ENCODE measurements at places on chromosomes 2 and 18. TPM values are rescaled to one million over a fixed set of nuclear protein-coding genes. Genes with fewer than 3 reads are reported as not detected.

GRCh38 chr2:217993817-217994463 is 8.9 kb downstream of the TNS1 start:
- peaks cover 5% of the 10 kb centered on the region for H3K27me3 ChIP-seq
- peak; percentile 68 for DNase-seq
- H3K4me1 ChIP-seq: no peaks in the 10 kb centered on the region

- no peaks in the 10 kb centered on the region for H3K36me3 ChIP-seq
- peak; percentile 17 for DNase-seq
- H3K27me3 ChIP-seq: peaks cover 16% of the 10 kb centered on the region
- H3K4me1 ChIP-seq: no peaks in the 10 kb centered on the region
- H3K27ac ChIP-seq: no peak overlapping the region
Observed at GRCh38 chr18:79856119-79857007, 58.6 kb downstream of the KCNG2 start.

DNA sequence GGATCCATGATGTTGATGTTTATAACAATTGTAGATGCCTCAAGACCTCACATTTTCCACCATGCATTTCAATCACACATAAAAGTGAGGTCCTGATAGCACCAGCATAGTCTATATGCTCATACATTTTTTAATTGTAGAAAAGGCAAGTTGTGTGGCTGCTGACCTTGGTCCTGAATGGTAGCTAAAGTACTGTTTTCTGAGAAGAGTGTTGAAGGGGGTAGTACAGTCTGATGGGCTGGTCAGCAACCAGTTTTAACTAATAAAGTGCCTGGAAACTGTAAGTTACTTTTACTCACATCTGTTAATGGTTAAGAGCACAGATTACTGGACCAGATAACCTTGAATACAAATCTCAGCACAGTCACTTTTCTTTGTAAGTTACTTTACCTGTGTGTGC is 15.9 kb downstream of the ZNF638 start:
- no peak overlapping the region for H3K4me3 ChIP-seq
- peaks cover 33% of the 10 kb centered on the region for H3K36me3 ChIP-seq
- no peaks in the 10 kb centered on the region for H3K27me3 ChIP-seq

DNA sequence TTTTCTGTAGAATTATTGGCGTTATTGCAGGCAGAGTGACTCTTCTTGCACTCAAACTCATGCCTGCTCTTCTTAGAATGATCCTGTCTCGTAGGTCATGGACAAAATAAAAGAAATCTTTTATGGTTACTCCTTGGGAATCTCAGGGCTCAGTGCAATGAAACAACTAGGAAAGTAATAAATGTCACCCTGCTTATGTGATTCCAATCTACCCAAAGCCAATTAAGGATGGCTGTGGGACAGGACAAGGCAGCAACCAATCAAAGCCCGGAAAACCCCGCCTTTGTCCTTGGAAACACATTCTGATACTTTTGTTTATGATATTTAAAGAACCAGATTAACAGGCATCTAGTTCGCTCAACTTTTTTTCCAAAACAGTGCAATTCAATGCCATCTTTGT is 53.0 kb downstream of the GRB14 start:
- no peak overlapping the region for H3K4me3 ChIP-seq

DNA sequence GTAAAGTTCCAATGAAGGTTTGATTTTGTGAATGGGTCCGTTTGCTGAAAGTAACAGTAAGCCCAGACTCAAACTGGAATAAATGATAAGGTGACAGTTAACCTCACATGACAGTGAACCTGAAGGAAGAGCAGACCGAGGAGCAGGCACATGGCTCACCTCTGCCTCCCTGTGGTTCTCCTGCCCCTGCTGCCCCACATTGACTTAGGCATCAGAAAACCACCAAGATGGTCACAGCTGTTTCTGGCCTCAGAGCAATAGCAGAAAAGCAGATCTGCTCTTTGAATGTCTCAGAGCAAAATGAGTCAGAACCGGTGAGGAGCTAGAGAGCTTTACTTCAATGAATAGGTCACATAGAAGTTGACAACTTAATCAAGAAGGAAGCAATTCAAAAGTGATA is 487.6 kb downstream of the METTL4 start:
- no peaks in the 10 kb centered on the region for H3K27me3 ChIP-seq
- H3K36me3 ChIP-seq: no peaks in the 10 kb centered on the region
- peak; percentile 15 for DNase-seq
- H3K4me1 ChIP-seq: no peaks in the 10 kb centered on the region
- no peak overlapping the region for H3K4me3 ChIP-seq

- H3K36me3 ChIP-seq: no peaks in the 10 kb centered on the region
- H3K27me3 ChIP-seq: peaks cover 1% of the 10 kb centered on the region
- DNase-seq: no peak
- H3K4me1 ChIP-seq: peaks cover 2% of the 10 kb centered on the region
Observed at GRCh38 chr2:224650815-224651439, 65.2 kb downstream of the CCDC195 start.

GRCh38 chr18:463827-464541 is 36.5 kb downstream of the COLEC12 start:
- peaks cover 26% of the 10 kb centered on the region for H3K27me3 ChIP-seq
- no peak for DNase-seq
- no peak overlapping the region for H3K4me3 ChIP-seq
- no peaks in the 10 kb centered on the region for H3K4me1 ChIP-seq
- H3K27ac ChIP-seq: no peak overlapping the region
- H3K36me3 ChIP-seq: no peaks in the 10 kb centered on the region

- H3K27me3 ChIP-seq: peaks cover 2% of the 10 kb centered on the region
- H3K27ac ChIP-seq: no peak overlapping the region
- H3K4me3 ChIP-seq: no peak overlapping the region
Observed at GRCh38 chr18:46676182-46676835, 19.3 kb upstream of the LOXHD1 start.

- peak; percentile 93 for DNase-seq
- H3K4me1 ChIP-seq: peaks cover 77% of the 10 kb centered on the region
- no peaks in the 10 kb centered on the region for H3K36me3 ChIP-seq
- peak overlapping the region; percentile 28 for H3K4me3 ChIP-seq
- peak overlapping the region; percentile 88 for H3K27ac ChIP-seq
- no peaks in the 10 kb centered on the region for H3K27me3 ChIP-seq
Observed at GRCh38 chr2:68726608-68727367, 7.8 kb upstream of the ARHGAP25 start.

DNA sequence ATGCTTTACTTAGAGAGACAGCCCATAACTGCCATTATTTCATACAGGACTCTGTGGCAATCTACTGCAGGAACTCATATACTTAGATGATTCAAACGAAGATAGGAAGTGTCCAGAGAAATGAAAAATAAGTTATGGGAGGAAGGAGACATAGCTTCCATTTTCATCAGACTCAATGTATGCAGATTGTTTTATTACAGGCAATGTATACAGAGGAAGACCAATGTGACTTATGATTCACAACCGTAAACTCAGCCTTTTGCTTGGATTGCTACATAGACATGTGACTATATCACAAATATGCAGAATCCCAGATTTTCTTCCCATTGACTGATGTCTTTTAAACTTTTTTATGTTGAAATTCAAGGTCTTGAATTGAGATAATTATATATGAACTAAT is 793.4 kb downstream of the SATB2 start:
- no peak for DNase-seq
- H3K27ac ChIP-seq: no peak overlapping the region
- no peaks in the 10 kb centered on the region for H3K36me3 ChIP-seq
- H3K27me3 ChIP-seq: no peaks in the 10 kb centered on the region
- H3K4me1 ChIP-seq: no peaks in the 10 kb centered on the region

DNA sequence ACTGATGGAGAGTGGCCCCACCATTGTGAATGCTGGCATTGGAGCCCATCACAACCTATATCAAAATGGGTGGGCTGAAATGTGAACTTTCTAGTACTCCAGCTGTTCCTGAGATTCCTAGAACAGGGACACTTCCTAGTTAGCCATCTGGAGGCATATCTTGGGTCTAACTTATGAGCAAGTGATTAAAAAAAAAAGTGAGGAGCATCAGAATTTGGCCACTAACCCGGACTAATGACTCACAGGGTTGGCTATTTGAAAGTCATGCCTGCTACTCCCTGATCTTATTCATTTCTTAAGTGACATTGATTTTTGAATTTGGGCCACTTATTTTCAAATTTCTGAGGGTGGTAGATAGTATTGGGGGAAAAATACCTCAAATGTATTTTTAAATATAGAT is 216.6 kb downstream of the HRH4 start:
- H3K4me1 ChIP-seq: peaks cover 2% of the 10 kb centered on the region
- no peak overlapping the region for H3K27ac ChIP-seq
- H3K27me3 ChIP-seq: peaks cover 21% of the 10 kb centered on the region
- H3K36me3 ChIP-seq: no peaks in the 10 kb centered on the region

DNA sequence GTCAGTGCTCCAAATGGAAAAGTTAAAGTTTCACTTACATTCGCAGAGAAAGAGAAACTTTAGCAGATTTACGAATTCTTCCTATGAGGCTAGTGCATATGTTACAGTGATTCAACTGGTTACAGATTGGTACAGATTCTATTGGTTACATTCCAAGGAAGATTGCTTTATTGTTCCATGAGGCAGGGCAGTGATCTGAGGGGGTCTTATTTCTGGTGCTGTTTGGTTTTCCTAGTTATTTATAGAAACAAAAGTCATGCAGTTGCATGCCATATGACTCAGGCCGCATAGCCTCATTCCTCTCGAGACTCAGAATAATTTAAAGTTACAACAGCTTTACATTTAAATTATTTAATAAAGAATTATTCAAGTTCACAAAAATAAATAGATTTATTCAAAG is 385.4 kb upstream of the SYT4 start:
- no peak overlapping the region for H3K4me3 ChIP-seq
- no peaks in the 10 kb centered on the region for H3K36me3 ChIP-seq
- DNase-seq: no peak
- H3K4me1 ChIP-seq: no peaks in the 10 kb centered on the region
- no peak overlapping the region for H3K27ac ChIP-seq

- DNase-seq: no peak
- H3K27ac ChIP-seq: no peak overlapping the region
- peaks cover 6% of the 10 kb centered on the region for H3K27me3 ChIP-seq
- no peaks in the 10 kb centered on the region for H3K36me3 ChIP-seq
- no peaks in the 10 kb centered on the region for H3K4me1 ChIP-seq
Observed at GRCh38 chr2:98058191-98058975, 28.6 kb upstream of the VWA3B start.

DNA sequence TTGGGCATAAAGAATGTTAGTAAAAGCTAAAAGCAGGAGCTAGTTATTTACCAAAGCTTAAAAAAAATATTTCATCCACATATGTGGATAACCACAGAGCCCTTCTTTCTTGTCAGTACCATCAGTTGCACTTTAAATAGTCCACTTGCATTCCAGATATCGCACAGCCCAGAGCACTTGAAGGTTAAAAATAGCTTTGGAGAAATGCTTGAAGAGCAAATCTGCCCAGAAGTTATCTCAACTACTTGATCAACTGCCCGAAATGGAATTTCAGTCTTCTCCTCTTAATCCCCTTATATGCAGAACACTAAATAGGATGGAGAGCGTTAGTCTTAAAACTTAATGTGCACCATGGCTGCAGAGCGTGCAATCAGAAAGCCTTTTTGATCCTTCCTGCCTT is 148.3 kb downstream of the PLEKHA3 start:
- no peak overlapping the region for H3K4me3 ChIP-seq
- no peaks in the 10 kb centered on the region for H3K27me3 ChIP-seq
- peaks cover 2% of the 10 kb centered on the region for H3K36me3 ChIP-seq
- DNase-seq: no peak

- H3K27ac ChIP-seq: no peak overlapping the region
- H3K4me3 ChIP-seq: no peak overlapping the region
- no peaks in the 10 kb centered on the region for H3K4me1 ChIP-seq
- no peaks in the 10 kb centered on the region for H3K36me3 ChIP-seq
Observed at GRCh38 chr18:55425698-55426097, 162.3 kb downstream of the TCF4 start.

DNA sequence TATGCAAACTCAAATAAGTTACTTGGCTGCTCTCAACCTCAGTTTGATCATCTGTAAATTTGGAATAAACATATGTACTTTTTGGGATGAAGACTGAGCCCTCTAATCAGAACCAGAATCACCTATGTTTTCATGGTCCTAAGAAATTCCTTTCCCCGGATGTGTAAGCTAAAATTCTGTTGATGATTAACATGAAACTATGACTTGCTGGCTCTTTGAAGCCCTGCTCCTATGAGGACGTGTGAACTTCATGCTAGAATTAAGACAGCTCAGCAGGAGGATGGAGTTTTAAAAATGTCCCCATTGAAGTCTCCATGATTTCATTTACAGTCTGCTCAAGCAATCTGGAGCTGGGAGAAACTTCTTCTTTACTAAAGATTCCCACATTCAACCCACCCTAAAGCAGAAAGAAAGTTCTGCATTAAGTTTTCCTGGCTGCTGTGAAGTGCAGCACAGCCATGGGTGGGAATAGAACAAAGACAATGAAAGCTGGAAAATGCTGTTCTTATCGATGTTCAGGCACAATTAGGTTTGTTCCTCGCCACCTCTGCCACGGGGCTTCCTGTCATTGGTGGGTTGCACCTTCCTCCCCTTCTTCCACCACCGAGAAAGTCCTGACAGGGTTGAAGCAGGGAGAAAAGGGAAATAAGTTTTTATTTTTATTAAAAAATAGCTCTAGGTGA is 50.9 kb downstream of the ADCYAP1 start:
- no peak for DNase-seq
- no peak overlapping the region for H3K4me3 ChIP-seq
- peaks cover 10% of the 10 kb centered on the region for H3K27me3 ChIP-seq
- H3K4me1 ChIP-seq: no peaks in the 10 kb centered on the region
- H3K36me3 ChIP-seq: no peaks in the 10 kb centered on the region

DNA sequence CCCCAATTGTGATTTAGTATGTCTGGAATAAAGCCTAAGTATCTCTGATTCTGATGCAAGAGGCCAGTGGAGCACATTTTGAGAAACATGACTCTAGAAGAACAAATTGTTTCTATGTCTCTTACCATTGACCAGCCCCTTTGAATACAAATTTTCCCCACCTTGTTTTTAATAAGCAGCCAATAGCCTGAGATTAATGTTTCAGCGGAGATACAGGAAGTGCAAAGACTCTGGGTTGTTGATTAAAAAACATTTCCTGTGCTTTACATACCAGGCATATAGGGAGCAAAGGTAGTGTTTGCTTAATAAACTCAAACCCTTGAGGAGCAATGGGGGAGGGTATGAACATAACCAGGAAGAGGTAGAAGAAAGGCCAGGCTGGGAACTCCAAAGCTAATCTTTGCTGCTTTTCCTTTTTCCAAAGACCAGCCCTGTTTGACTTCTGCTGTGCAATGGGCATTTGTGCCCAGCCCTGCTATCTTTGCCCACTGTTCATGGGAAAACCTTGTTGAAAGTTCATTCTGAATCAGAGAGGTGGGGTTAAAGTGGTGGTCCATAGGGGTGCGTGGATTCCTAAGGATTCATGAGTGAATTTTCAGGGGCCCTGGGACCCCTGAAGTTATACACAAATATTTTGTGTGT is 29.3 kb downstream of the UPP2 start:
- H3K27ac ChIP-seq: no peak overlapping the region
- H3K4me3 ChIP-seq: no peak overlapping the region
- H3K27me3 ChIP-seq: peaks cover 10% of the 10 kb centered on the region
- H3K4me1 ChIP-seq: no peaks in the 10 kb centered on the region
- no peaks in the 10 kb centered on the region for H3K36me3 ChIP-seq
- DNase-seq: no peak

Gene ARHGAP15
- 71.2 TPM for total RNA-seq

Gene ANKRD30BL
- not detected for total RNA-seq

Gene EGR4
- total RNA-seq: 0.24 TPM

Gene MOB4
- total RNA-seq: 19.5 TPM

Gene MBD5
- 17.6 TPM for total RNA-seq

Gene SERPINB10
- total RNA-seq: not detected

Gene ARMC9
- 3.0 TPM for total RNA-seq

Gene ABCG5
- total RNA-seq: not detected

Gene RAD51AP2
- not detected for total RNA-seq

Gene SERPINE2
- total RNA-seq: 16.4 TPM

All from activated CD4-positive, alpha-beta memory T cell treated with anti-CD3 and anti-CD28 coated beads for 36 hours (primary cell).